Activated CD8-positive, alpha-beta memory T cell treated with anti-CD3 and anti-CD28 coated beads for 1 hour (primary cell): ENCODE measurements at places on chromosomes 7 and 10.

- DNase-seq, result no peak
Observed at GRCh38 chr7:3995187-3995586, 686.9 kb upstream of the FOXK1 start.

DNA sequence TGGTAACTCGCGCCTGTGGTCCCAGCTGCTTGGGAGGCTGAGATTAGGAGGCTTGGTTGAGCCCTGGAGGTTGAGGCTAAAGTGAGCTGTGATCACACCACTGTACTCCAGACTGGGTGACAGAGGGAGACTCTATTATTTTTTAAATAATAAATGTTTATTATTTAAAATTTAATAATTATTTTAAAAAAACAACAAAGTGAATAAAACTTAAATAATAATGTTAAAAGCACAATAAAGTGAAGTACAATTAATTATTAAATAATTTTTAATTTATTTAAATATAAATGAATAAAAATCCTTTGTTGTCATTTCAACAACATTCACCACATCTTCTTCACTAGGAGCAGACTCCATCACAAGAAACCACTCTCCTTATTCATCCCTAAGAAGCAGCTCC is 64.8 kb downstream of the AVL9 start:
- DNase-seq, result no peak

- no peak for DNase-seq
Observed at GRCh38 chr10:79250259-79250658, 97.0 kb upstream of the PPIF start.

DNA sequence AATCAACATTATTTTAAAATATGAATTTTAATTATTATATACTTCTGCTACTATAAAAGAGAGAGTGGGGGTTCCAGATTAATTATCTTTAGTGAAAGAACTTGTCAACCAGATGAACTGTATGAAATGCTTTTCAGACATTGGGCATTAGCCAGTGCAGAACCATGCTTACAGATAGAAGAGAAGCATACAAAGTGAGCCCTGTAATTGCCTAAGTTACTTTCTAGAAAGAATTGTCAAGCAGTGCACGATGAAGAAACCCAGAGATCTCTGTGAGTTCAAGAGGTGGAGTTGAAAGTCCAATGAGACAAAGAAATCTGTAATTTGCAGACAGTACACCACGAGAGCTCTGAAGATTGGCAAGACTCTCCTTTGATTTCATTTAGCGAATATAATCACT is 166.7 kb downstream of the CDC14C start:
- no peak for DNase-seq

GRCh38 chr7:88101769-88102168 is 118.1 kb downstream of the SRI start:
- DNase-seq, result no peak

DNA sequence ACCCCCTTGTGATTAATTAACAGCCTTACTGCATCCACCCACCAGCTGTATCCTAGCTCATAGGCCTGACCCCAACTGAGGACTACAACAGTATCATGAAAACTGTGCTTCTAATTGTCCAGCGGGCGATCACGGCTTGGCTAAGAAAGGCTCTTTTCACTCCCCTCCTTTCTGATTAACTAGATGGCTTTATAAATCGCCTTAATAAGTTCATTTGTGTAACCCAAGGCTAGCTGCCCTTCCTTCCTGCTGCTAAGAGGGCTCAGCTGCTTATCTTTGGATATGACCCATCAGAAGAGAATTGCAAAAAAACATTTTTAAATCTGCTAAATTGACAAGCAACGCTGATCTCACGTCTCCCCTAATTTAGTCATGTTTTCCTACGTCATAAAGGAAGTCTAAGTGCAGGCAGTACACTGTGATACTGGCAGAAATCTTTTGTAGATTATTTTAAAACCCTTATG is 163.0 kb upstream of the LAMB4 start:
- DNase-seq, result no peak

DNA sequence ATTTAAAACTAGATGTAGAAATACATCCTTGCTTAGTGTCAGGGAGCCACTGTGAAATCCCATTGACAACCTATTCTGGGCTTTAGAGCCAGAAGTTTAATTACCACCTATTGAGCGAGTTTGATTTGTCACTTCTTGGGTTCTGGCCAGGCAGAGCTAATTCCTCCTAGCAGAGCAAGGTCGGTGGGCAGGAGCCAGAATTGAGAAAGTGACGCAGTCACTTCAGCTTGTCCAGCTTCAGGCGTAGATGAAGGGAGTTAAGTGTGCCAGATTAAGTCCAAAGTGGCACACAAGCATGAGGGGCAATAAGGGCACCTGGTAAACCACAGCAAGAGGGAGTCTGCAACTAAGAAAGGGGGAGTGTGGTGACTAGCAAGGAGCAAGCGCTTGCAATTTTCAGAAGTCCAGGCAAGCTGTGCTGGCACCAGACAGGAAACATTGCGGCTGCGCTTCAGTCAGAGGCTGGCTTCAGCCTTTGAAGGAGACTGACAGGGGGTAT is 119.4 kb downstream of the ST7 start:
- DNase-seq, result no peak

DNA sequence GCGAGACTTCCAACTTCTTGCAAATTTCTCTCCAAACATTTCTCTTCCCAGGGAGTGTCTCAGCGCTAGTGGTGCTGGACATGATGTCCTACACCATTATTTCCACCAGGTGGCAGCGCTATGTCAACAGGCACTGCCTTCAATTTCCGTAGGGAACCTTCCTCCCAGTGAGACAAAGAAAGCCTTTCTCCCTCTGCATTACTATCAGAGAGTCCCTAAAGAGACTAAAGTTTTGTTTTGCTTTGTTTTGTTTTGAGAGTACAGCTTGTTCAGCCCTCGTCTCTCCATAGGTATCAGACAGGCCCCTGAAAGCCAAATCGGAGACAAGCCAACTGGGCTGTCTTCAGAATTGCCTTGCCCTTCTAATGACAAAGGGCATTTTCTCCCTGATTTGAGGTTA is 44.2 kb upstream of the GGCT start:
- DNase-seq, result no peak

DNA sequence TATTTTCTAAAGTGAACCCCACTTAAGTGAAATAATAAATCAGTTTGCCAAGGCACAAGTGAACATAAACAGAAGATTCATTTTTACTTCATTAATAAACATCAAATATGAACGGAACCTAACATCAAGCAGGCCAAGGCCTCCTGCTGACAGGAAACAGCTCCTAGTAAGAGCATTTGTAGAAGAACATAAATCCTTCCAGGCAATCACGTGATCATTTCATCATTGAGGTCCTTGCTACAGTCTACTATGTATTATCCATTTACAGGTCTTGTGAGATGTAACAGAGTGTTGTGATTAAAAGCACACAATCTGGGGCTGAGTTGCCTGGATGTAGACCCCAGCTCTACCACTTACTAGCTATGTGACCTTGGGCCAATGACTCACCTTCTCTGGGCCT is 70.6 kb downstream of the CALD1 start:
- DNase-seq, result no peak

GRCh38 chr7:40948239-40948638 is 754.7 kb downstream of the INHBA start:
- DNase-seq, result no peak

DNA sequence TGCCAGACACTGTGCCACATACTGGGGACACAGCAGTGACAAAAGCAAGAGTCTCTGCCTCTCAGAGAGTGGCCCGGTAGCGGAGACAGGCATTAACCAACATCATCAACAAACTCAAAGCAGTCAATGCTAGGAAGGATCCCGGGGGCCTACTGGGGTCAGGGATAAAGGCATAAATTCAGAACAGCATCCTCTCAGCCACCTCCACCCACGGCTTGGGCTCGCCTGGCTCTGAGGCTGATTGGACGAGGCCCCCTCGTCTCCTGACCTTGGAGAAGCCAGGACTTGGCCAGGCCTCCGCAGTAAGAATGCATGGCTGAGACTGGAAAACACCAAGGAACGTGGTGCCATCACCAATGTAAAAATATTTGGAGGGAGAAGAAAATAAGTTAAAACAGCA is 102.1 kb downstream of the ARHGAP22 start:
- DNase-seq, result no peak

DNA sequence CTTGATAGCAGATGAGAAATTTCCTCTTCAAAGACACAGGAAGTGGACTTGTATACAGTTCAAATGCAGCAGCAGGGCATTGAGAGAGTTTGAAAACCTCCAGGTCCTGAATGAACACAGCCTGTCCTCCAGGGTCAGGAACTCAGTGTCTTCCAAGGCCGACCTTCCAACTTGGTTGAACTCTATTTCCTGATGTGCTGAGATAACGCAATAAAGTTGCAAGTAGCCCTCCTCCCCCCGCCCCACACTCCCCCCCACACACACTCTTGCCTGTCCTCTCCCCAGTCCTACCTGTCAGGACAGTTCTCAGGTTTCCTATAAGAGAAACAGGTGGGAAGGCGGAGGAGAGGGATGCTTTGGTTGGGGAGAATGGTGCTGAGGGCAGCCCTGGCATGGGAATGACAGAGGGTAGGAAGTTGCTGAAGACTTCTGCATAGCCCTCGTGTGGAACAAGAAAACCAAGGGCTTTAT is 90.0 kb downstream of the CCDC71L start:
- no peak for DNase-seq

DNA sequence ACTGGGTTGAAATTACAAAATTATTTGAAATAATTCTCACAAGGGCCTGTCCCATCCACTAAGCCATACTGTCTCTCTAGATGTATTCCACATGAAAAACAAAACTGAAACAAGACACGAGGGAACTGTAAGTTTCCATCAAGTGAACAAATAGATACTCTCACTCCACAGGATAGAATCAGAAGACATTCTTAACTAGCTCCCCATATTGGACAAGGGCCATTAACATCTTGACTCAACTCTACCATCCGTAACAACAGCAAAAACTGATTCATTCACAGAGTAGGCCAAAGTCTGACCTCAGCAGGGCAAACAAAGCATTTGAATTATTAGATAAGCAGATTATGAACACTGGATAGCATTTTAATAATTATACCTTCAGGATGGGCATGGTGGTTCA is 29.1 kb downstream of the UBE2H start:
- no peak for DNase-seq

DNA sequence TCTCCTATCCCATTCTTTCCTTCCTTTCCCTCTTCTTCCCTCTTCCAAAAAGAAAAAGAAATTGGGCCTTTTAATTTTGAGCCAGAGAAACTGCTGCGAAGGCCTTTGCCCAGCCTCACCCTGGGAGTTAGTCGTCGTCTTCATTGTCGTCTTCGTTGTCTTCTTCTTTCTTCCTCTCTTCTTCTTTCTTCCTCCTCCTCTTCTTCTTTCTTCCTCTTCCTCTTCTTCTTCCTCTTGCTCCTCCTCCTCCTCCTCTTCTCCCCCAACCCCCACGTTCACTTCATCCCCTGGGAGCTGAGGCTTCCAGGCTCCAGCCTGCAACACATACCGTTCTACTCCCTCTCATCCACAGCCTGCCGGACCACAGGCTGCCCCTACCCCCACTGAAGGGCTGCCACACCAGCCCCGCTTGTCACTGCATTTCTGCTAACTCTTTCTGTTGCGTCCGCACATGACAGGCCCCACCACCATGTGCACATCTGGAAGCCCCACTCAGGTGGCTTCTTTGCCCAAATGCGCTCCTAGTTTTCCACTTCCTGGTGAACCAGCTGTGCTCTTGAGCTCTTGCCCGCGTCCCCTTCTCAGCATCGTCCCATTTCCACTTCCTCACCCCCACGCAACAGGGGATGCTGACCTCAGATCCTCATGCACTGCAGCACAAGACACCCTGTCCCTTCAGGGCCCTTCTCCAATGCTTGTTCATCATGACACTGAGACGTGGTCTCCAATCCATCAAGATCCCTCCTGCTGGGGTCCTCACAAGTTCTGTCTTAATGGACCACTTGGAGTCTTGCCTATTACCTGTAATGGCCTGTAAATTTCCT is 94.9 kb upstream of the SH2B2 start:
- no peak for DNase-seq

- DNase-seq, result no peak
Observed at GRCh38 chr10:131019696-131020095, 291.8 kb downstream of the TCERG1L start.

- DNase-seq, result no peak
Observed at GRCh38 chr7:29884399-29885272, 78.3 kb downstream of the WIPF3 start.

DNA sequence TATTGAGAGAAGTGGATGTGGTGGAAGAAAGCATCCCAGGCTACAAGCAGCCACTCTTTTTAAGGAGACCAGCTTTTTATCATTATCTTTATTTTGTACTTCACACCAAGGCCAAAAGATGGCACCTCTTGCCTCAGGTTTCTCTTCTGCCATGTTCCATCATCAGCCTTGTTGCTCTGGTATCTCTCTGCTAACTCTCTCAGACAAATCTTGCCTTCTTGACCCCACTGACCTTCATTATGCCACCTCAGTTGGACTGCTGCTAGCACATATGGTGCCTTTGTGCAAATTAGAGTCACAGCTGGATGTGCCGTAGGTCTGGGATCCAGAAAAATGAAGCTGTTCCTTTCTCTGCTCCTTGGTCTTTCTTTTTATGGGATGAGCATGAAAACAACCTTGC is 47.1 kb upstream of the DYNC1I1 start:
- DNase-seq, result no peak

DNA sequence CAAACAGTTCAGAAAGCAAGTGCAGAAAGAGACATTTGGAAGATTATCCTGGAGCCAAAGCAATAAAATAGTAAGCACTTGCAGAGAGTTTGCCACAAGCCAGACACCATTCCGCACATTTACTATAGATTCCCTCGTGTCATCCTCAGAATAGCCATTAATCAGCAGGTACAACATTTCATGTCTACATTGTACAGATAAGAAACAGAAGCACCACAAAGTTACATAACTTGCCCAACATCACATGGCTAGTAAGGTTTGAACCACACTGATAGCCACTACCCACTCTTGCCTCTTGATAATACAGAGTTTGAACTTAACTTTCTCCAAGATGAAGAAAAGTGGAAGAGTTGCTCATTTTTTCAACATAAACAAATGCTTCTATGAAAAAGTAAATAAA is 40.6 kb upstream of the GHITM start:
- no peak for DNase-seq

DNA sequence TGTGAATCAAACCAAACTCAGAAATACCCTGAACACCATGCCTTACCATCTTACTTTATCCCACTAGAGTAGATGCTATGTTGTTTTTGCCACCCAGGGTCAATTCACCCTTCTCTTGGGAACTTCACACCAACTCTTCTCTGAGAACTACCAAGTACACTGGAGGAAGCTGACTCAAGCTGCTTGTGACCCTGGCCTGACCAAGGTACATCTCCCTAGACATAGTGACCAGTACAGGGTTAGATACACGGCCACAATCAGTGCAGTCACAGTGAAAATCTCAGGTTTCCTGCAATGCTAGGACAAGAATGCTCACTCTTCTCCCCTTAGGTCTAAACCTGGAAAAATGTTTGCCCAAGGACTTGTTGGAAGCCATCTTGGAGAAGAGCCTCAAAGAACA is 31.8 kb downstream of the EZH2 start:
- no peak for DNase-seq

- DNase-seq, result no peak
Observed at GRCh38 chr10:111836571-111836970, 347.0 kb downstream of the GPAM start.

DNA sequence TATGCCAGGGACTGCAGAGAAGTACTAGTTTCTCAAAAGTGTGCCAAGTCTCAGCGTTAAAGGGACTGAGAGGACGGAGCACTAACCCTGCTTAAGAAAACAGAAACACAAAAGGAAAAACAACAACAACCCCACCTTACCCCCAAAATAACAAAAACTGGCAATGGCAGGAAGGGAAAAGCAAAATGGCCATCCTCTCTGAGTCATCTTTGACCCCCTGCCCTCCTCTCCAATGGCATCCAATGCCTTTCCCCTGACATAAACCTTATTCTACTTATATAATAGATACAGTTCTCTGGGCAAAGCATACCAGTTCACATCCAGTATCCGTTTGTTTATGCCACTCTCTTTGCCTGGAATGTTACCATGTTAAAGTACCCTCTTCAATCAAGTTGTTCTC is 1.6 kb downstream of the POLR1F start:
- DNase-seq, result no peak
